Melanocyte of skin (primary cell): ENCODE measurements at places on chromosomes 3 and 15. TPM values are rescaled to one million over a fixed set of nuclear protein-coding genes. Genes with fewer than 3 reads are reported as not detected.

The EPHA6 gene
- not detected in 2 replicates for total RNA-seq

The CLRN1 gene
- total RNA-seq, result not detected in 2 replicates

The CHL1 gene
- 64.7 and 206 TPM in 2 replicates for total RNA-seq

The ACOX2 gene
- 1.3 and 2.8 TPM in 2 replicates for total RNA-seq

The MYO5C gene
- 0.33 and 1.1 TPM in 2 replicates for total RNA-seq

The ST8SIA2 gene
- total RNA-seq, result 0.46 and 1.00 TPM in 2 replicates

The SLC15A2 gene
- under 0.01 and 0.15 TPM in 2 replicates for total RNA-seq

The SMAD6 gene
- total RNA-seq, result 0.33 and 0.62 TPM in 2 replicates

The CPNE9 gene
- not detected in 2 replicates for total RNA-seq

The ABI3BP gene
- total RNA-seq, result under 0.01 and 2.5 TPM in 2 replicates

The IGSF10 gene
- total RNA-seq, result under 0.01 and 1.5 TPM in 2 replicates

The LDHAL6B gene
- total RNA-seq, result not detected in 2 replicates

The CEP152 gene
- total RNA-seq, result 12.0 and 21.3 TPM in 2 replicates

The TRH gene
- total RNA-seq, result not detected in 2 replicates

The GOLGA8Q gene
- 0.69 TPM in 1 of 2 replicates, not detected in the other for total RNA-seq

The CCDC39 gene
- not detected in 2 replicates for total RNA-seq

The TRPM7 gene
- total RNA-seq, result 63.9 and 87.8 TPM in 2 replicates

The TMEM266 gene
- total RNA-seq, result not detected in 2 replicates

The SERPINI1 gene
- total RNA-seq, result 4.1 and 5.5 TPM in 2 replicates

The IQCB1 gene
- 9.3 and 21.1 TPM in 2 replicates for total RNA-seq

The EXD1 gene
- total RNA-seq, result under 0.01 TPM in 1 of 2 replicates, not detected in the other

The FOXB1 gene
- not detected in 2 replicates for total RNA-seq

The WDR5B gene
- 3.4 and 5.1 TPM in 2 replicates for total RNA-seq

The AADACL2 gene
- not detected in 2 replicates for total RNA-seq

The CPN2 gene
- not detected in 2 replicates for total RNA-seq

The ADAMTSL3 gene
- under 0.01 TPM in 1 of 2 replicates, not detected in the other for total RNA-seq

The SH2D7 gene
- not detected in 2 replicates for total RNA-seq

The CCR3 gene
- total RNA-seq, result not detected in 2 replicates

The ITPKA gene
- 0.15 and 0.67 TPM in 2 replicates for total RNA-seq

The ZIC1 gene
- total RNA-seq, result not detected in 2 replicates

The GALNT15 gene
- 3.3 and 4.1 TPM in 2 replicates for total RNA-seq

The HACD2 gene
- total RNA-seq, result 22.3 and 36.9 TPM in 2 replicates

The CPNE4 gene
- total RNA-seq, result not detected in 2 replicates

The PSTPIP1 gene
- total RNA-seq, result 0.34 TPM in 1 of 2 replicates, not detected in the other

The MCTP2 gene
- 8.7 and 20.4 TPM in 2 replicates for total RNA-seq

The GOLGA6L22 gene
- not detected in 2 replicates for total RNA-seq

The ECE2 gene
- total RNA-seq, result not detected in 2 replicates

The TOP2B gene
- 53.0 and 102 TPM in 2 replicates for total RNA-seq

The CCDC51 gene
- 33.0 and 33.2 TPM in 2 replicates for total RNA-seq

The TP63 gene
- total RNA-seq, result 0.31 TPM in 1 of 2 replicates, not detected in the other

The MAP2K5 gene
- total RNA-seq, result 5.0 and 7.7 TPM in 2 replicates

The HDDC3 gene
- total RNA-seq, result 12.0 TPM in 2 replicates

The ZNF592 gene
- total RNA-seq, result 8.7 and 10.0 TPM in 2 replicates

The WDR76 gene
- 20.6 and 22.5 TPM in 2 replicates for total RNA-seq

The QARS1 gene
- total RNA-seq, result 192 and 322 TPM in 2 replicates

The PAQR9 gene
- not detected in 2 replicates for total RNA-seq

The PCBP4 gene
- 21.3 and 46.2 TPM in 2 replicates for total RNA-seq

The CCR9 gene
- total RNA-seq, result not detected in 2 replicates

The DUOX2 gene
- not detected in 2 replicates for total RNA-seq

The FANCD2 gene
- 59.3 and 67.4 TPM in 2 replicates for total RNA-seq
